GM03348 (cell line): ENCODE measurements at places on chromosomes 11 and 22.

GRCh38 chr11:110035357-110035756, 57.8 kb upstream of the ZC3H12C start:
- DNase-seq, result no peak

DNA sequence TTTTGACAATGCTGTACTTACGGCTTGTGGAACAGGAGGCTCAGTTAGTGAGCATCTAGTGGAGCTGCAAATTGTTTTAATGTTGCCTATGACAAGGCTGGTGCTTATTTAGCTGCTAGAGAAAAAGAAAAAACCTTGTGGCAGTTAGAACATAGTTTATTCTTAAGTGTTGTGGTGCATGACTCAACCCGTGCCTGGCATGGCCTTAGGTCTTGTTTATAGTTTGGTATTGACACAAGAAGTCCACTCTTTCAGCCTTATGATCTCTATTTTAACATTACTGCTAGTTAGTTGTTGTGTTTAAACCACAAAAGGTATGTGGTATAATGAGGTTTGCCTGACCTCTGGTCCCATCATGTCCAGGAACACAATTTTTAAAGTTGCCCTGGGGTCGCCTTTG, 744.6 kb downstream of the FAM181B start:
- no peak for DNase-seq

GRCh38 chr11:117744471-117745150, 52.4 kb downstream of the DSCAML1 start:
- DNase-seq, result no peak

DNA sequence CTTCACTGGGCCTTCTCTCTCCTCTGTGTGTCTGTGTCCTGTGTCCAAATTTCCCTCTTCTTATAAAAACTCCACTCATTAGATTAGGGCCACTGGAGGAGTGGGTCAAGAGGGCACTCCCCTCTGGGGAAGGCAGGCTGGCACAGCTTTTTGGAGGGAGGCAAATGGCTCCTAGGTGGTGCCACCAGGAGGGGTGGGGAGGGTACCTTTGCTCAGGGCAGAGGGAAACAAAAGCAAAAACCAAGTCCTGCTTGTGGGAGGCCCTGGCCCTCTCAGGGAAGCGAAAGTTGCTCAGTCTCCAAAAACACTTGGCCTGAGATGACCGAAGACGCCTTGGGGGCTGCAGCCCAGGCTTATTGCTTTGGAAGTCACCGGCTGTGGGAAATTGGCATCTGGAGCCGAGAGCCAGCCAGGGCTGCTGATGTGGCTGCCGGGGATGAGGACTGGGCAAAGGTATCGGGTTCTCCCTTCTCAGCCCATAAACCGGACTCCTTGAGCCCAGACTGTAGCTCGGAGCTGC, 48.2 kb upstream of the ANO1 start:
- no peak for DNase-seq

DNA sequence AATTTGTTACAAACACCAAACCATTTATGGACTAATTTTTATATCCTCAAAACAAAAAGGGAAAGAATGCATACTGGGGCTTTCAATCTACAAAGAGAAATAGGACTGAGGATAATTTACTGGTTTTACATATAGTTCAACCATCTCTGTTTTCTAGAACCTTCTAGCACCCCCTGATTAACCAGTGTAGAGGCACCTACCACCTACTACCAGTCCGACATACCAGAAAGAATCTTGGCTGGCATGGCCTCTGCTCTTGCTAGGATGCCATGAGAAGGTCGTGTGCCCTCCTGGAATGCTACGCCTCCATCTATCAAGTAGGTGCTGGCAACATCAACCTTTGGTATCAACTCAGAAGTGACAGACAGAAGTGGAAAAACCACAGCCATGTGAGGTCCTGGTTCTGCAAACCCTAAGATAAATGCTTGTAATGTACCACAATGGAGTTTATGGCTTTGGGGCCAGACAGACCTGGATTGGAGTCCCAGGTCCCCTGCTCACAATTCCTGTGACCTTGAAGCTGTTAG, 28.2 kb downstream of the MYH9 start:
- no peak for DNase-seq

- DNase-seq, result no peak
Measured at GRCh38 chr11:2899080-2899783, 13.7 kb upstream of the CDKN1C start.

GRCh38 chr22:47176573-47177333, 414.3 kb downstream of the TBC1D22A start:
- no peak for DNase-seq

GRCh38 chr11:100776212-100776896, 89.3 kb downstream of the ARHGAP42 start:
- DNase-seq, result no peak

- DNase-seq, result no peak
Measured at GRCh38 chr11:120228794-120229384, 11.1 kb upstream of the POU2F3 start.

DNA sequence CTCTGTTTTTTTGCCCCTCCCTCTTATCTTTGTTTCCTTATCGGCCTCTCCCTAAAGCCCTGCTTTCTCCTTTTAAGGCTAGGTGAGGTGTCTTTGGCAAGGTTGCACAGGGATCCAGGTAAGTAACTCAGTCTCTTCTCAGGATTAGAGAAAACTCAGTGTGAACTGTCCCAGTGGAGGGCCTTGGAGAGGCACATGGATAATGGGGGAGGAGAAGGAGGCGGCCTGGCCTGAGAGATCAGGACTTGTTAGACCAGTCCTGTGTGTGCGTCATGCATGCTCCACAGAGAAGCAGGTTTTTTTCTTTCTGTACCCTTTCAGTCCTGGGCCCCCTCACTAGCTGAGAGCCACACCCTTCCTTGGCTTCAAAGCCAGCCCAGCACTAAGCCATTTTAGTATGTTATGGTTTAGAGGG, 19.9 kb downstream of the CTNND1 start:
- no peak for DNase-seq

GRCh38 chr11:95565724-95566141, 223.8 kb downstream of the FAM76B start:
- DNase-seq, result no peak

DNA sequence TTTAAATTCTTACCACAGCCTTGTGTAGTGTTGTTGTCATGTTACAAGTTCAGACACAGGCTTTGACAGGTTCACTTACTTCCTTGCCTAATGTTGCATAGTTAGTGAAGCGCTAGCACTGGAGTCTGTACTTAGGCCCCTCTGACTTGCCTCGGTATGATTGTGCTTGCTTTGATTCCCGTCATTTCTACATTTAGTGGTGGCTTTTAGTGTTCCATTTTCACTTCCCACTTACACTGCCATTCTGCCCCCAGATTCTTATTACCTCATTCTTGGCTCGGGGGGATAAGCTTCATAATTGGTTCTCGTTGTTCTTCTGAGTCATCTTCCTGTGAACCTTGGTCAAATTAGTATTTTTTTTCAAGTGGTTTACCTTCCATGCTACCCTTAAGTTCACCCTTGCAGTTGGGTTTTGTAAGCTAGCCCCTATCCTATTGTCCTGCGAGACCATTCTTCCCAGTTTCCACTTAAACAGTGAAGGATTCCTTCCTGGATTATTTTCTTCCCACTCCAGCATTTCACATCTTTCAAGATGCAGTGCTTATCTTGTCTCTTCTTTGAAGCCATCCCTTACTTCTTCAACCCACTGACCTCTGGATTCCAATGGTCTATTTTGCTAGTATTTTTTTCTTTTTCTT, 68.7 kb downstream of the DDX10 start:
- DNase-seq, result peak; percentile 4

DNA sequence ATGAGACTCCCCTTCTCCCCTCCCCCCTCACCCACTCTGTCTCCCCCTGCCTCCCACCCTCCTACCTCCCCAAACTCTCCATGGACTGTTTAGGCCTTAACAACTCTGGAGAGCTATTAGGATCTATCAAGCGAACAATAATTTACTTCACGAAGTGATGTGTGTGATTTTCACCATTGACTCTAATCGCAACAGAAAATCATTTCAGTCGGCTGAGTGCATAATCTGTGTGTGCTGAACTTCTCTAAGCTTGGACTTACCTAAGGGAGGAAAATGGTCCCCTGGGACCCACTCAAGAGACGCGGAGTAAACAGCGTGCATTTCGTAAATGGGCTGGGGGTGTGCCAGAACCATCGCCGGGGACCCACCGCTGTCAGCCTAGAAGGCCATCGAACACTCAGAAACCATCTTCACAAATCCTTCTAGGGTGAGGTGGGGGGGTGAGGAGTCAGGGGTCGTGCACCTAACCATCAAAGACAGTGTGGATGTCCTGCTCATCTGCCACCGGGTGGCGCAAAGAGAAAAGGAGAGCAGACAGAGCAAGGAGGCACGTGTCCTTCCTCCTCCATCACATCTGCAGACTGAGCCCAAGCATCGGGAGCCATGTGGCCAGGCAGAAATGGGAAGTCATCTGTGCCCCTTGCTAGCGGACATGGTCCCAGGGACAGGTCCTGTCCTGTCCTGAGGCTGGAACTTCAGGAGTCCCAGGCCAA, 62.1 kb upstream of the NUP50 start:
- peak; percentile 82 for DNase-seq

DNA sequence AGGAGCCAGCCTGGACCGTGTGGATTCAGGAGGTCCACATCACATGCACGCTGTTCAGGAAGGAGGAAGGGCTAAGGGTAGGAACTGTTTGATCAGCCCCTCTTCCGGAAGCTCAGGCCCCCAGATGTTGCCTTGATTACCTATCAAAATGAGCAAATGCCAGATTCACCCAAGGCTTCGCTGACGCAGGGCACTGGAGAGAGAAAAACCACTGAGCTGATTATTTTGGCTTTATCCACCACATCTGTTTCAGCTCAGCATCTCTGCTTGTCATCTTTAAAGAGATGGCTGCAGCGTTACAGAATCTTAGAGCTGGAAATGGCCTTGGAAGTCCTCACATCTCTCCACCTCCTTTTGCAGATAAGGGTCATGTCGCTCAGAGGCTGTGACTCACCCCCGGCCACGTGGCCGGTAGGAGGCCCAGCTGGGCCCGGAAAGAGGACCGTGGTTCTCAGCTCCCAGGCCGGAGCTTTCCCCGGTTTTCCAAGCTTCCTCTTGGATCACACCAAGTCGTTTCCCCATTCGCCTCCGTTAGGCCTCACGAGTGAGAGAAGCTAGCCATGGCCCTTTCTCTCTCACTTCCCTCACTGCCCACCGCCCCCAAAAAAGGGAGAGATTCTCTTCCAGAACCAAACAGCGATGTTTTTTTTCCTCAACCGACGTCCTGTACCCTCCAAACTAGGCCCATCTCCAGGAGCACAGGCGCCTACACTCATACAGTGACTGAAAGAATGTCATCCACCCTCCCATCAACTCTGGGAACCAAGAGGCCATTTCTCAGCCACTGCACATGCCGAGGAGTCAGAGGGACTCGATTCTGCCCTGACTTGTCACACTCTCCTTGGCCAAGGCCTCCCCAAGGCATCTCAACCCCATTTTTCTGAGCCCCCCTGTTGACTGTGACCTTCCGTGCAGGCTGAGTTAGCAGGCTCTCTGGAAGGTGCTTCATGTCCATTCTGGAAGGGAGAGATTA, 37.6 kb downstream of the LIF start:
- peak; percentile 79 for DNase-seq

- DNase-seq, result no peak
Measured at GRCh38 chr11:78192223-78192719, 3.6 kb downstream of the USP35 start.

GRCh38 chr11:75148436-75148983, 2.4 kb upstream of the SLCO2B1 start:
- DNase-seq, result no peak

GRCh38 chr11:1353383-1354124, 36.2 kb upstream of the BRSK2 start:
- no peak for DNase-seq

DNA sequence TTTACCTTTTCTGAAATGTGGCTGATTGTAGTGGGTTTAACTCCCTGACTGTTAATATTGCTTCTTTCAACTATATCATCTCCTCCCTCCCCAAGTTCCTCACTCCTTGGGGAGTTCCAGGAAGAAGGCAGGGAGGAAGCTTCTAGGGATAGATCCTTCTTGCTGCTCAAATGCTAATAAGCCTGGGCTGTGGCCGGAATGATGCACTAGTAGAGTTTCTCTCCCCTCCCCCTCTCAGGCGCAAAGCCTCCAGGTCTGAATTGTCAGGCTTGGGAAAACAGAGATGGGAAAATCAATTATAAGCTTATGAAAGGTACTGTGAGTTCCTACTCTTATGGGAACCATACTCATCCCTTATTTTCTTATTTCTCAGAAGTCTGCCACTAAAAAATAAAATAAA, 30.8 kb downstream of the FEZ1 start:
- no peak for DNase-seq

- DNase-seq, result peak; percentile 33
Measured at GRCh38 chr11:45087086-45087899, 59.1 kb upstream of the PRDM11 start.

GRCh38 chr11:93845181-93846092, 5.0 kb downstream of the VSTM5 start:
- DNase-seq, result no peak

DNA sequence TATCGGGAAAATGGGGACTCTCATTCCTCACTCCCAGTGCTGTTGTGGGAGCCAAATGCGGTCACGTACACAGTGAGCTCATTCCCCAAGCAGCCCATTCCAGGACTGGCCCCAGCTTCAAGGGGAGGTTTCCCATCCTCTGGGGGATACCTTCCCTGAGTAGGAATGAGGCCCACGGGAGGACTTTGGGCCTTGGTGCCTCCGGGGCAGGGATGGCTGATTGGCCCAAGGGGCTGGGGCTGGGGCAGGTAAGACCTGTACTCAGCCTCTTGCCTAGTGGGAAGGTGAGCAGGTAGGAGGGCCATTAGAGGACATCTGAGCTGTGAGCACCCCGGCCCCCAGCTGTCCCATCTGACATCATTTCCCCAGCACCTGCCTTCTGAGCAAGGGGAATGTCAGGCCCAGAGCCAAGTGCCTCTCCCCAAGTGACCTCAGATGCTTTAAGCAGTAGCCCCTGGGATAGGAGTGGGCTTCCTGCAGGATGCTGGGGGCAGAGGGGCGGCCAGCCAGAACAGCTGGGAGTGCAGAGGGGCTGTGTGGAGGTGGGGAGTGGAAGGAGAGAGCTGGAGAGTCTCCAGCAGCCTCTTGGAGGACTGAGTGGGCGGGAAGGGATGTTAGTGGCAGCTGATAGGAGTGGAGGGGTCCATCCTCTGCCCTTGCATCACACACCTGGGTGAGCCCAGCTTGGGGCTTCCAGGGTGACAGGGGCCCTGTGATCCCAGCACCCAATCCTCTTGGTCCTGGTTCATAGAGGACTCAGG, 58.4 kb downstream of the CD82 start:
- no peak for DNase-seq

DNA sequence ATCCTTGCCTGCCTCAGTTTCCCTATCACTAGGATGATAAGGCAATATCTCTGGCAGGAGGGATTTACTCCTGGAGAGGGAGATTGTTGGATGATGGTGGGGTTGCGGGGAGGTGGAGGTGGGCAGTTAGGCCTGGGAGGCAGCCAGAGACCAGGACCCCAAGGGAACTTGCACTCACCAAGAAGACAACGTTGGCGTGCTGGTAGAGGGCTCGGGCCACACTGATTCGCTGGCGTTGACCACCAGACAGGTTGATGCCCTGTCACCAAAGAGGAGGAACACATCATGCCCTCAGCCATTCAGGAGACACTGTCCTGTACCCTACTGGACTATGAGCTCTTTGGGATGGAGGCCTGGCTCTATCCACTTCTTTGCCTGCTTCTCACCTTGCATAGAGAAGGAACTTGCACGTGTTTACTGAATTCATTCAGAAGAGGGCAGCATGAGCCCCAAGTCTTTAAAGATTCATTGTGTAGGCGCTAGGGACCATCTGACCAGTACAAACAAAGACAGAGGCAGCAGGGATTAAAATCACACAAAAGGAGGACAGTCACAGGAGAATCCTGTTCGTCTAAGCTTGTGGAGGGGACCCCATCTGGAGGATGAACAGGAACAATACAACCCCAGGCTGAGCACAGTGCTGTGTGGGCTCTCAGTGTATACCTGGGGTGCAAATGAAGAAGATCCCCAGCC, 24.2 kb upstream of the KCNJ11 start:
- DNase-seq, result no peak

- peak; percentile 0 for DNase-seq
Measured at GRCh38 chr11:61958590-61958989, 8.4 kb downstream of the BEST1 start.
